Lower lobe of right lung (tissue), 2 donors: ENCODE measurements at places on chromosomes 7 and 10. TPM values are rescaled to one million over a fixed set of nuclear protein-coding genes. Genes with fewer than 3 reads are reported as not detected.

DNA sequence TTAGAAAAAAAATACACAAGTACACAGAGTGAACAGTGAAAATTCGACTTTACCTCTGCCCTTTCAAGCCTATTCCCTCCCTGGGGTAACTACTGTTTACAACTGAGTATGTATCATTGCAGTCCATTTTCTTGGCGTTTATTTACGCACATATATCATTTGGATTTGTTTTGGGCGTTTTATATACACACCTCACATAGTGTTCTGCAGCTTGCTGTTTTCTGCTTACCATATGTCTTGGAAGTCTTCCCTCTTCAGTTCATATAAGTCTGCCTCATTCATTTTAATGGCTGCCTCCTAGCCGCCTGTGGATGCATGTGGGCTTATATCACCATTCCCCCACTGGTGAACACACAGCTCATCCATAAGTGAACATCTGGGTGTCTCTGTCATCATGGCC lies 41.6 kb upstream of the COL13A1 start:
- no peak for DNase-seq

DNA sequence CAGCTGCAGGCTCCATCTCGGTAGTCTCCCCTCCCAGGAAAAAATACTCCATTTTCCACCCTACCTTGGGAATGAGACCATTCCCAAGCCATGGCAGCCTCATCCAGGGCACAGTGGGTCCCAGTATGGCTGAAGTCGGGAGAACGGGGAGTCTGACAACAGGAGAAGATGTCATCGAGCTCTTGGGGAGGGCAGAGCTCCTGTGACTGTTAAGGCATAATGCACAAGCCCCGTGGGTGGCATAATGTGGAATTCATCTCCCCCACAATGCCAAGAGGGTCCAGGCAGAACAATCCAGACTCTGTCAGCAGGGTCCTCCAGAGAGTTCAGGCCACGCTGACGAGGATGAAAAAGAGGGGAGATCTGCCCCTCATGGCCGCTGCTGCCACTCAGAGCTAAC lies 279.4 kb downstream of the PLXNA4 start:
- DNase-seq, result no peak

Gene PARD3
- total RNA-seq, result 34.1 TPM

DNA sequence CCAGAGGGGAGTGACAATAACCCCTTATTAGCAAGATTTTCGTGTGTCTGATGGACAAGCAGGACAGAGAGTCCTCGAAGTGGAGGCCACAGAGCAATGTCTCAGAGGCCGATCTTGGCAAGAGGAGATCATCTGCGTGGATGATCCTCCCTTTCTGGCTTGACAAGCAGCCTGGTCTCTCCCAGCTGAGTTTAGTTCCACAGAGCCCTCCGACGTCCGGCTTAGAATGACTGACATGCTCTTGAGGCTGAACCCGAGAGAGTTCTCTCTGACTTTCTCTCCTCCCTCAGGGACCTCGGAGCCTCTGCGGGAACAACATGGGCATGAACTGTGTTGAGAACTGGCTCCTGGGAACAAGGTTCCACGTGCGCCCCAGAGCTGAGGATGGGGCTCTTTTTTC lies 180.7 kb upstream of the PFKP start:
- no peak for DNase-seq

Gene TUBAL3
- total RNA-seq, result not detected

- DNase-seq, result no peak
These were observed 332.8 kb upstream of the PLXDC2 start for GRCh38 chr10:19483421-19483820.

- DNase-seq, result no peak
These were observed 22.0 kb downstream of the TMEM176B start for GRCh38 chr7:150778014-150778737.

- DNase-seq, result no peak
These were observed 17.2 kb upstream of the SEMA3D start for GRCh38 chr7:85204061-85204460.

DNA sequence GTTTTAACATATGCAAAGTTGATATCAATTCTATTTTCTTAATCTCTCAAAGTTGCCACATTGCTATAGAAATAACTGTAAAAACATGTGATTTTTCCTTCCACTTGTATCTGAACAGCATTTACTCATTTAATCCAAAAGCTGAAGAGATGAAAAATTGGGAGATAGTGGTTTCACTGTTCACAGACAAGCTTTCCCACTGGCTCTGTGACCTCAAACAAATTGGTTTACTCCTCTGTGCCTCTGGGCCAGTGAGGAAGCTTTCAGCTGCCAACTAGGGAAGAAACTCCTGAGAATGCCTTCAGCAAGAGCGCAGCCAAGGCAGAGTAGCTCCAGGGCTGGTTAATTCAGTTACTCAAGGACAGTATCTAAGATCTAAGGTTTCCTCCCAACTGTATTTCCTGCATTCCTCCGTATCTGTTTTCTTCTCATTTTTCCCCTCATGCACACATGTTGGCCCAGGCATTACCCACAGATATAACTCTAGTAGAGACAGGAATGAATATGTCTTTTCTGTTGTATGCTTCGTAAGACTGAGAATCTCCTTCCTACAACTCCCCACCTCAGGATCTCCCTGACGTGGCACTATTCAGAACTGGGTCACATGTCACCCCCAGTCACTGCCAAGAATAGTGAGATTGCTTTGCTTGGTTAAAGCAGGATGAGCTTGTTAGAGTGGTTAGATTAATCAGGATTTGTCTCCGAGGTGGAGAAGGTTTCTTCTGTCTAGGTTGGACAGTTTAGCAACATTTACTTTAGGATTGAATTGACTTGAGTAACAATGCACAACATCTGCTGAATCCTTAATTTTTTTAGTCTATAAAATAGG lies 315.7 kb downstream of the NRG3 start:
- DNase-seq, result no peak

- DNase-seq, result no peak
These were observed 37.5 kb upstream of the ANK3 start for GRCh38 chr10:60427148-60427547.

Gene OR2A5
- not detected for total RNA-seq

Gene GPR15LG
- total RNA-seq, result not detected

- DNase-seq, result no peak
These were observed 89.2 kb downstream of the ADCY1 start for GRCh38 chr7:45663167-45663921.

Gene CYP3A5
- 15.5 TPM for total RNA-seq
